ENCODE measurements at places on chromosomes 6 and 20.

GRCh38 chr6:158955255-158955654 is 44.7 kb downstream of the RSPH3 start:
- H3K4me1 ChIP-seq = peaks cover 3% of the 10 kb centered on the region
- H3K27me3 ChIP-seq = no peaks in the 10 kb centered on the region
- no peaks in the 10 kb centered on the region for H3K36me3 ChIP-seq
- no peak overlapping the region for H3K4me3 ChIP-seq
- H3K27ac ChIP-seq = no peak overlapping the region

- no peaks in the 10 kb centered on the region for H3K4me1 ChIP-seq
- H3K27ac ChIP-seq = no peak overlapping the region
These were observed 11.9 kb upstream of the C20orf144 start for GRCh38 chr20:33650111-33650752.

DNA sequence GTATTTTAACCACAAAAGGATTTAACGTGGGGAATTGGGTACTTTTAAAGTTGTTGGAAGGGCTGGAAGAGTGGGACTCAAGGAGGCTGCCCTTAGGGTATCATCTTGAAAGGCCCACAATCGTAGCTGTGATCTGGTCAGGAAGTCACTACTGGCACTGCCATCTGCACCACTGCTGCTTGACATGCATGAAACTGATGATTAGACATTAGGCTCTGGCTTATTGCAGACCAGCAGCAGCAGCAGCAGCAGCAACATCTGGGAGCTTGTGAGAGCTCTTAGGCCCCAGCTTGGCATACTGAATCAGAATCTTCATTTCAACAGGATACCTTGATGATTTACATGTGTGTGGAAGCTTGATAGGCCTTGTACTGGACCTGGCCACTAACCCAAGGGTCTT is 68.6 kb downstream of the PHF20 start:
- H3K27me3 ChIP-seq = no peaks in the 10 kb centered on the region
- H3K4me3 ChIP-seq = no peak overlapping the region
- no peaks in the 10 kb centered on the region for H3K4me1 ChIP-seq
- no peak for DNase-seq
- no peak overlapping the region for H3K27ac ChIP-seq

DNA sequence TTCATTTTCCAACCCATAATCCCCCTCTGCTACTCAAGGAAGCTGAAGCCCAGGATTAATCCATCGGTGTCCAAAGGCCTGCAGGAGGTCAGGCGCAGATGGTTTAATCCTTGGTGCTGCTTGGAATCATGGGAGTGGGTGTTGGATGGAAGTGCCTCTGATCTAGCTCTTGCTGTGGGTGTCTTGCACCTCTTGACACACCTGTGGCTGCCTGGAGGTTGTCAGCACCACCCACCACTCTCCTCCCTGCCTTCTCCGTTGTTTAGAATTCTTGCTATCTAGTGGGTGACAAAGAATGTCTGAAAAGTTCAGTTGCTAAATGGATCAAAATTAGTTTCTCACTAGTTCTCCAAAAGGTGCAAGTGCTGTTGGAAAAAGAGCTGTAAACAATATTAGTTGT is 1074.4 kb upstream of the FLRT3 start:
- no peak for DNase-seq
- H3K4me3 ChIP-seq = no peak overlapping the region
- no peaks in the 10 kb centered on the region for H3K4me1 ChIP-seq

DNA sequence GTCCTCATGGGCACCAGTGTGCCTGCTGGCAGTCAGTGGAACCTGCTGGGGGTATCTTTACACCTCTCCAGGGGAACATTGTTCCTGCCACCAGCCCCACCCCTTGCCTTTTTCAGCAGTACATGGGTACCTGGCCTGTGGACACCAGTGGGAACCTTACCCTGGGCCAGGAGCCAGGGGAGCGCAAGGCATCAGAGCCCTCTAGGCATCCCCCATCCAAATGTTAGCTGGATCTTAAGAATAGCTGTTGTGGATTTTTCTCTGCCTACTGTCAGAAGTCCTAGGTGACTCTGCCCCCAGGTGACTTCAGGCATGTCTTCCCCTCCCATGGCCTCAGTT is 38.8 kb upstream of the ID1 start:
- H3K27ac ChIP-seq = no peak overlapping the region
- peaks cover 4% of the 10 kb centered on the region for H3K4me1 ChIP-seq
- no peak for DNase-seq
- no peaks in the 10 kb centered on the region for H3K27me3 ChIP-seq
- no peak overlapping the region for H3K4me3 ChIP-seq

- H3K4me3 ChIP-seq = no peak overlapping the region
- H3K4me1 ChIP-seq = no peaks in the 10 kb centered on the region
- no peak for DNase-seq
- H3K27me3 ChIP-seq = no peaks in the 10 kb centered on the region
- H3K36me3 ChIP-seq = no peaks in the 10 kb centered on the region
These were observed 231.6 kb downstream of the THBS2 start for GRCh38 chr6:169022079-169022478.

- no peak for DNase-seq
- H3K27me3 ChIP-seq = no peaks in the 10 kb centered on the region
- H3K4me1 ChIP-seq = no peaks in the 10 kb centered on the region
- H3K36me3 ChIP-seq = no peaks in the 10 kb centered on the region
These were observed 40.3 kb upstream of the STX16 start for GRCh38 chr20:58610811-58611210.

DNA sequence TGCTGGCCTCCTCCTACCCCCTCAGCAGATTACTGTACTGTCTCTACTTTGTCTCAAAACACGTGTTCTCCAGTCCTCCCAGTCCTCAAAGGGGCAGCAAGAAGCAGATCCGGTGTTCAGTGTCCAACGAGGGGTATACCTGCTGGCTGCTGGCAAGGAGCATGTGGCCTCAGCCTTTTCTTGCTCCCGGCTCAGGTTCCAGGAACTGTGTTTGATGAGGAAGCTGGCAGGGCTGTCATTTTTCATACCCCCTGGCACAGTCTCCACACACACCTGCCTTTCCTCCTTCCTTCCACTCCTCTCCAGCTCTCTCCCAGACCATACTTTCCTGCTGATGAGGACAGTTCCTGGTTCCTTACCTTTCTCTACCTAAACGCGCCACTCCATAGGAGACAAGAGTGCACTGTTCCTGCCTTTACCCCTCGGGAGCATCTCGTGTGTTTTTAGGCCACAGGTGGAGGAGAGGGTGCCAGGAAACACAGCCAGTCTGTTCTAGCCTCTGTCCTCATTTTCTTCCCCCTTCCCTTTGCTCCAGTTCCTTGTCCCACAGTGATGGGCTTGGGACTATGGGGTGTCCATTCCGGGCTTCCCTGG is 77.2 kb downstream of the SSR1 start:
- no peak for DNase-seq
- H3K27me3 ChIP-seq = no peaks in the 10 kb centered on the region
- no peak overlapping the region for H3K27ac ChIP-seq
- H3K4me1 ChIP-seq = no peaks in the 10 kb centered on the region
- no peak overlapping the region for H3K4me3 ChIP-seq
- H3K36me3 ChIP-seq = peaks cover 94% of the 10 kb centered on the region

DNA sequence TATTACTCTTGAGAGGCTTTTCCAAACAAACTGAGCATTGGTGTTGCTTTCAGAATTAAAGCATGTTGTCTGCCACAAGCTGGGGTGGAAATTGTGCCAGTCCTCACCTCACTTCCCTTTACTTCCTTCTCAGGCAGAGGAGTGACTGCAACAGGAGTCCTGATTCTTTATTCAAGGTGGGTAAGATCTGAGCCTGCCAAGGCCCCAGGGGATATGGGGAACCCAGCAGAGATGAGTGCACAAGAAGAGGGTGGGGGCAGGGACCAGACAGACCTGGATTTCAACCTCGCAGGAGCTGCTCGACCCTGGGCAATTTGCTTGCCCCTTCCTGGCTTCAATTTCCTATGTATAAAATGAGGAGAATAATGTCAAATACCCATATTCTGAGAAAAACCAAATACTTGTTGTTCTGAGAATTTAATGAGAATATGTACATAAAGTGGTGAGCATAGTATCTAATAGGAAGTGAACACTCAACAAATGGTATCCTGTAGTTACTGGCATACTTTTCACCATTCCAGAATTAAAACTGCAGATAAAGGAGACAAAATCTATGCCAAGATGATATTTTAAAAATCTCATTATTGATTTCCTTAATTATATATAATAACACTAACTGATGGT is 17.8 kb downstream of the MAN1A1 start:
- no peak overlapping the region for H3K4me3 ChIP-seq
- no peaks in the 10 kb centered on the region for H3K36me3 ChIP-seq

DNA sequence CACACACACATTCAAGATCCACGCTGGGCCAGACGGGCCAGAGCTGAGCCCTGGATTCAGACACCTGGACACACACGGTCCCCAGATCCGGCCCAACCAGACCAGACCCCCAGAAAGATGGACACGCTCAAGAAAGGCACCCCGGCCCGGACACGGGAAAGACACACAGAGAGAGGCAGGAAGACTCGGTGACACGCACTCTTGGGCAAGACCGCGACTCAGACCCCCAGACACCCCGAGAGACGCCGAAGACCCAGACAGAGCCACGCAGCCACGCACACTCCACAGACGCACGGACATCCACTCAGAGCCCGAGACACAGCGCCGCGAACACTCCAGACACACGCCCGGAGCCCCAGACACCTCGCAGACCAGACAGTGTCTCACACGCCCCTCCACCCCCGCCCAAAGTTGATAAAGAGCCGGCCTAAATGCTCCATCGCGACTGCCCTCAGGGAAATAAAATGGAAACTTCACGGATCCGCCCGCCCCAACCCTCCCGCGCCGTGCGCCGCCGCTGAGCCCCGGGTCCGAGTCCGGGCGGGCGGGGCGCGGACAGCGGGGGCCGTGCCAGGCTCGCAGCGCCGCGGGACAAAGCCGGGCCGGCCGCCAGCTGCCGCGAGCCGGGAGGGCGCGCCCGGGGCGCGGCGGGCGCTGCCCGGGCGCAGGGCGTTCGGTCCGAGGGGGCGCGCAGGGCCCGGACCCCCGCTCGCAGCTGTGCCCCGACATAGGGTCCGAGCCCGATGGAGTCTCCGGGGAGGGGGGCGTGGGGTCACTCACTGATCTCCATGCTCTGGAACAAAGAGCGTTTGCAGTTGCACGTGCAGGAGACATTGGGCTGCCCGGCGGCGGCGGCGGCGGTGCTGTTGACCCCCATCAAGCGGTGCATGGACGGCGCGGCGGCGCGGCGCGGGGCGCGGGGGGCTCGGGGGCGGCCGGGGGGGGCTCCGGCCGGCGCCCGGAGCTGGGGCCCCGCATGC is 831 bp downstream of the PMEPA1 start:
- peaks cover 14% of the 10 kb centered on the region for H3K27me3 ChIP-seq
- no peak overlapping the region for H3K27ac ChIP-seq
- H3K4me3 ChIP-seq = no peak overlapping the region
- peak; percentile 14 for DNase-seq
- peaks cover 19% of the 10 kb centered on the region for H3K4me1 ChIP-seq

GRCh38 chr6:33904050-33904746 is 100.4 kb upstream of the MLN start:
- DNase-seq = no peak
- H3K4me3 ChIP-seq = no peak overlapping the region
- no peak overlapping the region for H3K27ac ChIP-seq

DNA sequence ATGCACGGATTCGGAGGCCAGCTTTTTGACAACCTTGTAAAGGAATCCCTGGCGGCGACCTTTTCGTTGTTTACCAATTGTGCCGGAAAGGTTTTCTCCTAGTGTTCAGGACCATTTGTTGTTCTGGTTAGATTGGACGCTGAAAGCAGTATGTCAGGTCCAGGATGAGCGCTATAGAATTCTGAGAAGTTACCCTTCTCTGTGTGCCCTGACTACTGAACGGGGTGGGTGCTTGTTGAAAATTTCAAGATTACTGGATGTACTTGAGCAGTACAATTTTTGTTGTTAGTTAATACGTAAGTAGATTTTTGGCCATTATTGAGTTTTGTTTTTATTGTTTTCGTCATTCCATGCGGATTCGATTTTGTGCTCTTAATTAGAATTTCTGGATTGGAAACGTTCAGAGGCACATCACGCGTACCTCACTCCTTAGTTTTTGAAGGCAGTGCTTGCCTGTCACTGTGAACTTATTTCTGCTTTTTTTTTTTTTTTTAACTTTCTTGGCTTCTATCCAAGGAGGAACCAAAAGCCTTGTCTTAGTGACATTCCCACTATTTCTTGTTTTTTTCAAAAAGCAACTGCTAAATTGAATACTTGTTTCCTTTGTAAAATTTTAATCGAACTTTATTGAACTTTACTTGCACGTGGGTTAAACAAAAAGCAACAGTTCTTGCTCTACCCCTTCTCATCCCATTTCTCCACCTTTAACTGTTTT is 898 bp downstream of the XRN2 start:
- H3K36me3 ChIP-seq = peaks cover 8% of the 10 kb centered on the region
- peak overlapping the region; percentile 90 for H3K4me3 ChIP-seq

GRCh38 chr20:61768571-61769285 is 297.0 kb downstream of the TAF4 start:
- no peaks in the 10 kb centered on the region for H3K4me1 ChIP-seq
- no peaks in the 10 kb centered on the region for H3K27me3 ChIP-seq
- no peak overlapping the region for H3K4me3 ChIP-seq
- DNase-seq = no peak

DNA sequence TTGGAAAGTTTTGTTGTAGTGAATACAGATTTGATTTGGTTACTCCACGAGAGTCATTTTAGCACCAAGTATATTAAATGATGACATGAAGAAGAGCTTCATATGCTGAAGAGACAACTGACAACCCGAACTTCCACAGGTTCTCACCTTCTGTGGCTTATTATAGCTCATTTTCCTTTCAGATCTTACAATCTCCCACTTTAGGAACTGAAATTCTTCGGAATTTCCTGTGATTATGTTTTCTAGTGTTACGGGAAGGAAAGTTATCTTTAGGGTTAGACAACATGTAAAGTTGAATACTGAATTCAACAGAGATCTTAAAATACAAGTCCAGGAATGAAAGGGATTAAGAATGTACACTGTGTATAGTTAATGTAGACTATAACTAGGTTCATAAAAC is 49.6 kb upstream of the TXNDC5 start:
- H3K27me3 ChIP-seq = no peaks in the 10 kb centered on the region
- no peak for DNase-seq
- no peaks in the 10 kb centered on the region for H3K4me1 ChIP-seq
- no peak overlapping the region for H3K27ac ChIP-seq
- no peak overlapping the region for H3K4me3 ChIP-seq

GRCh38 chr6:163720005-163720404 is 305.5 kb downstream of the QKI start:
- DNase-seq = no peak
- peaks cover 20% of the 10 kb centered on the region for H3K4me1 ChIP-seq
- no peaks in the 10 kb centered on the region for H3K27me3 ChIP-seq
- no peak overlapping the region for H3K4me3 ChIP-seq
- H3K36me3 ChIP-seq = no peaks in the 10 kb centered on the region

- H3K27me3 ChIP-seq = no peaks in the 10 kb centered on the region
- no peak for DNase-seq
- no peaks in the 10 kb centered on the region for H3K4me1 ChIP-seq
- H3K36me3 ChIP-seq = no peaks in the 10 kb centered on the region
- no peak overlapping the region for H3K4me3 ChIP-seq
These were observed 168.6 kb downstream of the ZFAND3 start for GRCh38 chr6:37988127-37988526.

- no peaks in the 10 kb centered on the region for H3K36me3 ChIP-seq
- no peak overlapping the region for H3K27ac ChIP-seq
- H3K4me3 ChIP-seq = no peak overlapping the region
- no peak for DNase-seq
These were observed 60.0 kb upstream of the PBOV1 start for GRCh38 chr6:138278326-138278725.

- no peak for DNase-seq
- H3K36me3 ChIP-seq = no peaks in the 10 kb centered on the region
- H3K27ac ChIP-seq = no peak overlapping the region
- H3K4me1 ChIP-seq = no peaks in the 10 kb centered on the region
- peaks cover 17% of the 10 kb centered on the region for H3K27me3 ChIP-seq
These were observed 90.2 kb upstream of the TOX2 start for GRCh38 chr20:43824309-43825050.

All from CD14-positive monocyte (primary cell).